ENCODE measurements at places on chromosomes 16 and 17.

DNA sequence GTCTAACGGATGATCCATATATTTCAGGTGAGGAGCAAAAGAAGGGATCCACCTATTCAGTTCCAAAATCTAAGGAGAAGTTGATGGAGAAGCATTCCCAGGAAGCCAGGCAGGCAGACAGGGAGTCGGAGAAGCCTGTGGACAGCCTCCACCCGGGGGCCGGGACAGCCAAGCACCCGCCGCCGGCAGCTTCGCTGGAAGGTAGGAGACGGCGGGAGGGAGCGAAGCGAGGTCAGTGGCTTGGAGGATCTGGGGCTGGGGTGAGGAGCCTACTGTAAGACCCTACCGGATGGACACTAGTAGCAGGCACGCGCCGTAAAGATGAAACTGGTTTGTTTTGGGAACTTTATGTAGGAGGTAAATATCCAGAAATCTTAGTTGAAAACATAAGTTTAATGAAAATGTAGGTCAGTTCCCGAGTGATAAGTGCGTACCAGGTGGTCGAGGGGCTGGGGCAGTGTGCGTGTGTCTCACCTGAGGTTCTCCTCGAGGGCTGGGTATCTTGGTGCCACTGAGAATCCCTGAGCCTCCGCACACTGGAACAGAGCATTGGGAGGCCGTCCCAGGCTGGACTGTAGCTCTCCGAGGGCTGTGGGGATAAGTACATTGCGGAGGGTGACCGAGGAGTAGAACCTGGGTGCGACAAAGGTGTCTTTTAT is 714 bp downstream of the SPATA33 start:
- no peak for DNase-seq

GRCh38 chr17:1773696-1774181 is 11.9 kb downstream of the SERPINF1 start:
- DNase-seq = no peak

- DNase-seq = no peak
Observed at GRCh38 chr17:68297195-68297594, 5.9 kb downstream of the ARSG start.

DNA sequence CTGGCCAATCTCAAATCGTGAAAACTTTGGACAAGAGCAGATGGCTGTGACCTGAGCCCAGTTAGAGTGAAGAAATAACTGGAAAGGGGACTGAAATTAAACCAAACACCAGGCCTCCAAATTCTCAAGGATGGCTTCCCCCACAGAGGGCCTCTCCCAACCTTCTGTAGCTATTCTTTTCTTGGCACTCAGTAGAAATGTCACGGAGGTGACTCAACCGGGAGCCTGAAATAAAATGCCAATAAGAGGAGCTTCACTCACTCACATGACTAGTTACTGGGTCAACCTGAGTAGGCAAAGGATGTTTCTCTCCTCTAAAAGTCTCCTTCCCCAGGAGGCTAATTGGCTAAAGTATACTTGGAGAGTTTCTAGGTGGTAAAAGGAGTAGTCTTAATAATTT is 230.7 kb downstream of the MAF start:
- DNase-seq = no peak

DNA sequence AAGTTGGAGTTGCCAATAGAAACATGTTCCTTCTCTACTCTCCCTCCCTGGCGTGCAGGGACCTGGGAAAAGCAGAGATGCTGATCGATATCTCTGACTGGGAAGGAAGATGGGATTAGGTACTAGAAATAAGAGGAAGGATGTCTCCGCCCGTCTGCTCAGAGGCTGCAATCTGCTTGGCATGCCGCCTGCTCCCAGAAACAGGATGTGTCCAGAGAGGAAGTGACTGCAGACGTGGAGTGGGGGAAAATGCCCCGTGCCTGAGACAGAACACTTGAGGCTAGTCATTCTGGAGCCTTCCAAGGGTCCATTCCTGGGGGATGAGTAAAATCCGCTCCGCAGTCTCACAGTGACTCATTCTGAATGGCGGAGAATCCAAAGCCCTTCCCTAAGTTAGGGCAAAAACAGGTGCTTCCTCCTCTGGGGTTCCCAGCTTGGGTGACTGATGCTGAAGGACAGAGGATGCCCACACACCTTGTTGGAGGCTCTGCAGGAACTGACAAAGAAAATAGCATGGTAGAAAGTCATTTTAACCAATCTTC is 45.0 kb upstream of the SMURF2 start:
- peak; percentile 78 for DNase-seq

DNA sequence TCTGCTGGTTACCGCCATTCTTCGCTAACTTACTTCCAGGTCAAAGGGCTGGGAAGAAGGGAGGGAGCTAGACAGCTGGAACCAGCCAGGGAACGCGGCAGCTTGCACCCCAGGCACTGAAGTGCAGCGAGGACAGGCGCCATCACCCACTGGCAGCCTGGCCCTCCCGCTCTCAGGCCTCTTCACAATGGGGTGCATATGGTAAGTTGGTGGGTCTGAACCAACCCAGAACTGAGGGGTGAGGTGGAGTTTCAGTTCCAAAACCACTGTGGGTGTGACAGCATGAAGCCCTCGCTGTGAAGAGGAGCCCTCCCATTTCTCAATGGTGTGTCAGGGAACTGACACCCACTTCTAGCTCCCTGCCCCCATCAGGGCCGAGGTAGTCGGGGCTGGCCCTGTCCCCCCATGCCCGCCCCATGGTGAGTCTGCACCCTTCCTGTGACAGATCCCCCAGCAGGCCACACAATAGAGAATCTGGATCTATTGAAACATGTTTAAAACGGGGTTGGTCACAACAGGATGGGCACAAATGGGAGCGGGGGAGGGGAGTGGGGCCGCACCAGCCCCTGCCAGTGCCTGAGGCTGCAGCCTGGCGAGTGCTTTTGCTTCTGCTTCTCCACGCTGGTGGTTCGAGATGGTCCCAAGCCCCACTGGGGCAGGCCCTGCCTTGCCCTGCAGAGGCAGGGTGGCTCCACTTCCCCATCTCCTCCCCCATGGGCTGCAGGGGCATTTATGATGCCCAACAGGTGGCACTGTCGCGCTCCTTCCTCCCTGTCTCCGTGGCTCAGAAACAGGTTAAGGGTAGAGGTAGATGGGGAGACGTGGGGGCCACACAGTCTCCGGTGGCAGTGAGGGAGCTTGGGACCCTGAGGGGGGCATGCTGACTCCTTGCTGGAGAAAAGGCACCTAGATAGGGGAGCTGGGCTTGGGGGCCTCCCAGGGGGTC is 2.3 kb downstream of the LIMD2 start:
- no peak for DNase-seq

GRCh38 chr17:9240659-9241370 is 219.5 kb downstream of the NTN1 start:
- peak; percentile 92 for DNase-seq

GRCh38 chr16:57372372-57373116 is at the start of gene CX3CL1:
Gene CX3CL1 (plus strand): TSS chr16:57372490. CDS start chr16:57372569, 79 bp downstream.
- DNase-seq = peak; percentile 88

DNA sequence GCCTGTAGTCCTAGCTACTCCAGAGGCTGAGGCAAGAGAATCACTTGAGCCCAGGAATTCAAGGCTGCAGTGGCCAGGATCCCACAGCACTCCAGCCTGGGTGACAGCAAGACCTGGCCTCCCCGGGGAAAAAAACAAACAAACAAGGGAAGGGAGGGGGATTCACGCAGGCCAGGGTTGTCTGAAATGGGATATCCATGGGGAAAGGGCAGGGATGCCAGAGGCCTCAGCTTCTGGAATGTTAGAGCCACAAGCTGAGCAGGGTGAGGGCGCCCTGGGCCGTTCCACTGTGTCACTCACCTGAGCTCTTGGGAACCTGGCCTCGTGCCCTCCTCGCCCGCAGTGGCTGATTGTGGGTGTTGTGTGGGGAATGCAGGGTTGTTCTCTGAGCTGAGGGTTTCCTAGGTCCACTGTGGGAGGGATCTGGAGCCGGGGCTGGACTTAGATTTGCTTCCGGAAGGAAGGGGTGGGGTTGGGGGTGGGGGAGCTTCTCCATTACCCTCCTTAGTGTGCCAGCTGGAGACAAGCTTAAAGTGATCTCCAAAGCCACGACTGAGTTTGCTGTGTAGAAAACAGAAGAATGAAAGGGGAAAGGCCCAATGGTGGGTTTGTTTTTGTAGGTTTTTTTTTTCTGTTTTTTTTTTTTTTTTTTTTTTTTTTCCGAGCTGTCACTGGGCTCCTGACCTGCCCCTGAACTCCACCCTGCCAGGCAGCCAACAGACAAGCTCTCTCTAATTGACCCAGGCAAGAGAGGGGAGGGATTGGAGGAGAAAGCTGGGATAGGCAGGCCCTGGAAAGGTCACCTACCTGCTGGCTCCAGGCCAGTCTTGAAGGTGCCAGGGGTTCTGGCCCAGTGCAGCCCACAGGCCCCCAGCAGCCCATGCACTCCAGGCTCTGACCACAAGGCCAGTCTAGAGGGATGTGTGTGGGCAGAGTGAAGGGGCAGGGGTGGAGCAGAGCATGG is at the start of gene SULT1A1:
Gene SULT1A1, minus strand, starts transcription at position 414 of the 964 bp plus-strand sequence. CDS start 1,189 bp downstream, outside the sequence.
- peak; percentile 45 for DNase-seq

- no peak for DNase-seq
Observed at GRCh38 chr17:43679911-43680310, 18.2 kb upstream of the MEOX1 start.

- DNase-seq = no peak
Observed at GRCh38 chr17:43155666-43156065, 15.3 kb upstream of the NBR1 start.

- DNase-seq = no peak
Observed at GRCh38 chr16:79628988-79629387, 28.5 kb upstream of the MAF start.

GRCh38 chr17:7846765-7847661 is 7.9 kb upstream of the TMEM88 start:
- DNase-seq = no peak

DNA sequence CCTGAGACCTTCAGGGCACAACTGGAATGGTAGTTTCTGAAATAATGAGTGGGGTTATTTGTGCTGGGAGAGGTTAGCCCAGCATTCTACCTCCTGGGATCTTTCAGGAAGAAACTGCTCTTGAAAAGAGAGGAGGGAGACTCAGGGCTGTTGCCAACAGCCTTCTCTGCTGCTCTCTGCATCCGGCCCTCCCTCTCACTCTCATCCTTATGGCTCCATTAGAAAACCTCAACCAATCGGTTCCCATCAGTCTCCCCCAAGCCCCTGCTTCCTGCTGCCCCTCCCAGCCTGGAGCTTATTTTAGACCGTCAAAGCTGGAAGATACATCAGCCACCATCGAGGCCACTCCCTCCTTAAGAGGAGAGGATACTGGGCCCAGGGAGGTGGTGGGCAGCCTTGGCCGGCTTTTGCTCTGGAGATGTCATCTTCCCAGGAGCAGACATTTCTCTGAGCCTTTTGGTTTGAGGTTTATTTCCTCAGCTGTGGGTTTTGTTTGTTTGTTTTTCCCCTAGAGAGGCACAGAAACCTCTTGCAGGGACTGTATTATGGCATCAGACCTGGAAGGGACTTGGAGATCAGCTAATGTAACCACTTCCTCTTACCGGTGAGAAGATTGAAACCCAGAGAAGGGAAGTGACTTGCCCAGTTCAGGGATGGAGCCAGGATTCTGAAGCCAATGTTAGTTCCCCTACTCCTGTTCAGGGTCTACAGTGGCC is 2.7 kb downstream of the MPRIP start:
- DNase-seq = peak; percentile 88

DNA sequence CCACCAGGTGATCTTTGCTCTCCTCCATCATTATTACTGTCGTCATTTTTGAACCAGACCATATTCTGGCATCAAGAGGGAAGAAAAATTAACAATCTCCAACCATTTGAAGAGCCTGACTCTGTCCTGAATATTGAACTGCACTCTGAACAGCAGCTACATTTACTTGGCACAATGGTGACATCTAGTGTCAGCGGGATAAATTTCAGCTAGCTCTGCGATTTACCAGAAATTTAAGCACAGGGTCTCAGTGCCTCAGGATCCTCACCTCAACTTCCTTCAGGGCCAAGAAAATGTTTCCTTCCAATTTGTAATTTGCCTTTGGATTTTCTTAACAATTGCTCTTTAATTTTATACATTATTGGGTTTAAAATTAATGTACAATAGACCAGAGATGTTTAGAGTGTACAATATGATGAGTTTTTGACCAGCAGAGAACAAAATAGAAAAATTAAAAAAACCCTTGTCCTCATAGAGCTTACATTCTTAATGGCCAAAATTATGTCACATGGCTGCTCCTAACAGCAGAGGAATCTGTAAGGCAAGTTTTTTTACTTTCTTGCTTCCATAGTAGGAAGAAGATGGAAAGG is 10.7 kb upstream of the ZNF19 start:
- no peak for DNase-seq

DNA sequence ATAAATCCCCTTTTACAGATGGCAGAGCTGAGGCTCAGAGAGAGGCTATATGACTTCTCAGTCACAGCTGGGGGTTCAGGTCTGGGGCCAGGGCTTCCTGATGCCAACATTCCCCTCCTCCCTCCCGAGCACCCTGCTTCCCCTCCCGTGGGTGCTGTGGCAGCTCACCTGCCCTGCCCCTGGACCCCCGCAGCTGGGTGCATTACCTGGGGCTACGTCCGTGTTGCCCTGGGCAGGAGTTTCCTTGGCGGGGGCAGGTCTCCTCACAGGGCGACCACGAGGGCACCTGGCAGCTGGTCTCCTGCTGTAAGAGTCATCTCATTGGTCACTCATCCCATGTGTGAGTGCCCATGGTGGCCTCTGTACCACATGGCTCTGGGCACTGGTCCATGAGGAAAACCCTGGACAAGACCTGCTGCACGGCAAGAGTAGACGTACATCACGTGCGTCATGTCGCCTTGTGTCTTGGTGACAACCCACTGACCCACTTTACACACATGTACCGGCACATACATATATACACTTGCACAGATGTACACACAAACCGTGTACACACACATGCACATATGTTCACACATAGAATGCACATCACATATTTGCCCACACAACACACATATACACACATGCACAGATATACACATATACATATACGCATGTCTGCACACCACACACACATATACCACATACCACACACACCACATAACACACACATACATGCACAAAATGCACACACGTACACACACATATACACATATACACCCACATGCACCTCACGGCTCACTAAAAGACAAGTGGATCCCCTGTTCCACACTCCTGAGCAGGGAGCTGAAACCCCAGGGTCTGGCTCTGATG is 134.0 kb downstream of the FOXL1 start:
- no peak for DNase-seq

- DNase-seq = no peak
Observed at GRCh38 chr17:46916211-46916610, 6.7 kb upstream of the GOSR2 start.

- DNase-seq = no peak
Observed at GRCh38 chr16:69451166-69451565, 26.7 kb downstream of the CYB5B start.

DNA sequence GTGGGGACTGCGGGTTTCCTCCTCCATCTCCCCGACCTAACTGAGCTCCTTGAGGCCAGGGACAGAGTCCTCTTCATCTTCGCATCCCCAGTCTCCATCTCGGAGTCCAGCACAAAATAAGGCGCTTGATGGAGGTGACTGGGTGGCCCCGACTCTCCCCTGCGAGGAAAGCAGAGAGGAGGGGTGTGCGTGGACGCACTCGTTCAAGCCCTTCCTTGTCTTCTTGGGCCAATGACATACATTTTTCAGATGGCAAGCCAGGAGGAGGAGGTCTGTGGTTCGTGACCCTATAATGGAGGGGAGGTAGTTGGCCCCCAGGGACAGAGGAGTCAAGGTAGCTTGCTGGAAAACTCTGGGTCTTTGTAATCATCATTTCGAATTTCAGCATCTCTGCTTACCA is 17.2 kb downstream of the CRISPLD2 start:
- DNase-seq = no peak

Data from left hindlimb (tissue), 1 donor.